Thymus (tissue), 14 donors: ENCODE measurements at places on chromosomes 12 and 14.

DNA sequence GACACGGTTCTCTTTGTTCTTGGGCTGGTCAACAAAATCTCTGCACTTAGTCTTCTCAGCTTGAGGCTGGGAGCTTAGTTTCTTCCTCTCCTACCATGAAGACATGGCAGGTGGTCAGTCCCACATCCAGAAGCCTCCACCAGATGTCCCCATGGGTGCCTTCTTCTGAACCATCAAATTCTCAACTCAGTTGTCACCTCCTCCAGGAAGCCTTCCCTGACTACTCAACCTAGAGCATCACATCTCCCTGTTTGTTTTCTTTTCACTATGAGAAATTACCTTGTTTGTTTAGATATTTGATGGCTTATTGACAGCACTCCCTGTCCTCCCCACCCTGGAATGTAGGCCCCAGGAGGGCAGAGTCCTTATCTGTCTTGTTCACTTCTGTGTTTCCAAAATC lies 84.4 kb downstream of the TBX5 start:
- DNase-seq: no peak

GRCh38 chr12:6612652-6613014 lies 5.5 kb upstream of the CHD4 start:
- DNase-seq: no peak

GRCh38 chr12:107461222-107461975 lies 224.2 kb upstream of the PWP1 start:
- DNase-seq: no peak

DNA sequence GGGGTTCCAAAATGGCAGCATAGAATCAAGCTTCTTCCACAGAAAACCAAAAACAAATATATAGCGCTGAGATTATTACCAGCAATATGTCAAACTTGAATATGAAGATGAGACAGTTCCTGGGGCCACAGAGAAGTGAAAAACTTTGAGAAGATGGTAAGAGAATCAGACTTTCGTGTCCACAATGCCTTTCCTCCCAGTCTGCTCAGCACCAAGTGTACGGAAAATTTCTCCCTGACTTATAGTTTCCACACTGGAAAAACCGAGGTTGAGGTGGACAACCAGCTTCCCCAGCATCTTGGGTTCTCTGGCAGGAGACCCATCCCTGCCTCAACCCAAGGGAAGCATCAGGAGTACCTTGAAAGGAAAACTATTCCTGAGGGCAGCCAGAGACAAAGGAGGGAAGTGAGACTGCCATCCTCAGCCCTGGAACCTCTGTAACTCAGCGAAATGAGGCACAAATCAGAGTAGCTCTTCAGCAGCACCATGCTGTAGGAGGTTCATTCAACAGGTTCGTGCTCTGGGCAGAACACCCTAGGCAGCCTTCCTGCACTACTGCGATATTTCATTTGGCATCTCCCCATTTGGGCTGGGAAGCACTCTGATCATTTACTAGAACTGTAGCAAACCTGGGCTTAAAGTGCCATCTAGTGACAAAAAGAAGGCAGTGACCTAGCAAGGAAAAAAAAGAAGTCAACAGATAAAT lies 52.4 kb upstream of the CAPRIN2 start:
- DNase-seq: peak; percentile 29

GRCh38 chr12:71688961-71689570 lies 3.2 kb downstream of the TMEM19 start:
- DNase-seq: no peak

DNA sequence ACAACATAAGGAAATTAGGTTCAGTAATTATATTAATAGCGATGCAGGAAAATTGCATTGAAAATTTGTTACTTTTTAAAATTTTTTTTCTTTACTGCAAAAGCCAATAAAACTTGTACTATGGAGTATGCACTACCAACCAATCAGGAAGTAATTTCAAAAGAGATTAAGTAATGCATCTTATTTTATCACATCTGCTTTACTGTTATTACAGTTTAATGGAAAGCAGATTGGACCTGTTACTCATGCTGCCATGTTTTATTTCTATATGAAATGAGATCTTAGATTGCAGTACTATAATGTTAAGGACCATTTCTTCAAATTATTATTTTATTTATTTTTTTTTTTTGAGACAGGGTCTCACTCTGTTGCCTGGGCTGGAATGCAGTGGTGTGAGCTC lies 1.7 kb upstream of the STRN3 start:
- no peak for DNase-seq

DNA sequence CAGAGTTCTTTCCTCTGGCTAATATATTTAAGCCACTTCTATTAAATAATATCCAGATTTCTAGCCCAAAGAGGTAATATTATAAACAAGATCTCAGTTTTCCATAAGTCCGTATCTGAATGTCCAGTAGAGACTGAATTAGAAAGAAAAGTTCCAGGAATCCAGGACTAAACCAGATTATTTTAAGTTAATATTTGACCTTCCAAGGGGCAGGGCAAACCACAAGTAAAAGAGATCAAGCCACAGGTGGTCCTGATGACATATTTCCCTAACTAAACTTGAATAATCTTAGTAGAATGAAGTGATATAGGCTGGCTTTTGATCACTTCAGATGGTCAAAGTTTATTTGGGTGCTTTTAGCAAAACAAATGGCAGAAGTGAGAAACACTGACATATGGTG lies 43.3 kb upstream of the E2F7 start:
- DNase-seq: no peak
